Stimulated activated CD4-positive, alpha-beta T cell treated with anti-CD3 and anti-CD28 coated beads, Interleukin-2, amount 100 ng/mL, for 24 hours (primary cell): ENCODE measurements at places on chromosomes 11 and 22.
A peak's percentile ranks its signal among the peaks of the same experiment; 100 is the strongest.

- no peak for DNase-seq
These were observed 44.5 kb upstream of the CHRM4 start for GRCh38 chr11:46436113-46436512.

GRCh38 chr11:80031014-80031600, 590.3 kb upstream of the TENM4 start:
- no peak for DNase-seq

DNA sequence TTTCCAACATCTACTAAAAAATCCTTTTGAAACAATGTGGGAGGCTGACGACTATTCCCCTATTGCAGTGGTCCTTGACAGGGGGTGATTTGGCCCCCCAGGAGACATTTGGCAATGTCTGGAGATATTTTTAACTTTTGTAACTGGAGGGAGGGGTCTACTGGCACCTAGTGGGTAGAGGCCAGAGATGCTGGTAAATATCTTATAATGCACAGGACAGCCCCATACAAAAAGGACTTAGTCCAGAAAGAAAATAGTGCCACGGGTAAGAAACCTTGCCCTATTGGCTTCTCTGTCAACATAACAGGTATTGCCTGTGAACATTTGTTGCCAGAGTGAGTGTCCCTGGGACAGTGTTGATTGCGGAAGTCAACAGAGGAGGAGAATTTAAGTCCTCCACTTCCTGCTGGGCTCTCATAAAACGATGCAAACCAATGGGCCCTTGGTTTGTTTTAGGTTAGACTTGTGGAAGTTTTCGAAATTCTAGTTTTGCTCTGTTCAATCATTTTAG, 101.6 kb downstream of the MAML2 start:
- DNase-seq, result no peak

DNA sequence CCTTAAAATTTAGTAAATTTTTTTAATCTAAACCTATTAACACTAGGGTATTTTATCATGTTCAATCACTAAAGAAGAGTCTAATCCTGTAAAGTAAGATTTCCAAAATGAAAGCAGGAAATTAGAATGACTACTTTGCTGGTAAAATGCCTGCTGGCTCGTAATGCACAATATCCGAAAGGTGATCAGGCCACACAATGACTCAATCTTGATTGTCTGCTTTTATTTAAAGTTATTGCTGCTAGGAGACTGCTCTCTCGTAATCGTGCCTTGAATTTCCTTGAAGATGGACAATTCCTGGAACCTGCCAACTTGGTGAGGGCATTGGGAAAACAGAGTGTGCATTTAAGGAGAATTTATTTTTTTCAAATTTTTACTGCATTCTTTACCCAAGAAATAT, 1786.5 kb upstream of the RAG2 start:
- no peak for DNase-seq

GRCh38 chr11:57982776-57983175, 40.9 kb upstream of the OR9Q1 start:
- DNase-seq, result no peak

DNA sequence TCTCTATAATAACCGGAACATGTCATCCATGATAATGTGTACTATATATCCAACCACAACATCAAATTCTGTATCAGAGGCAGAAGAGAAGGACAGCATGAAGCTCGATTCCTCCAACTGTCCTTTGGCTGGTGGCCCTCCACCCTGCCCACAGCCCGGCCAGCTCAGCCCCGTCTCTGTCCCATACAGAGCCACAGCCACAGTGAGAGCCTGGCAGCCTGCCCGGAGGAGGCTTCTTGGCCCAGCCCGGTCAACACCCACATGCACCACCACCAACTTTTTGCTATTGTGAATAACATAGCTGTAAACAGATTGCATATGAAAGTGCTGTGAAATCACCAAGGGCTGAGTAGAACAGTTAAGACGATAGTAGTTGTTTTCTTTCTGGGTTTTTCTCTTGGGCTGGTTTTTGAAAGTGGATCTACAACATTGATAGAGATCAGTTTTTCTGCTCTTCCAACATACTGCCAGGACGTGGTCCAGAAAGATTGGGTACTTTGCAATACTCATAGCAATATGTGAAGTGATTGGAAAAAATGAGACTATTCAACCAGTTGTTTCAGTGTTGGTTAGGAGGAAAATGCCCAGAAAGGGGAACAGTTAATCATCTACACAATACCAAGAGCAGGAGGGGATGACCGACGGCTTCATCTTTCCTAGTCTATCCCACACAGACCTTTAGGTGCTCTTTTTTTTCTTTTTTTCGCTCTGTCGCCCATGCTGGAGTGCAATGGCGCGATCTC, 6.9 kb upstream of the TUBA8 start:
- DNase-seq, result peak; percentile 44

- DNase-seq, result no peak
These were observed 1203.3 kb downstream of the BRD1 start for GRCh38 chr22:48624401-48624800.

- DNase-seq, result no peak
These were observed 49.5 kb upstream of the PHF21B start for GRCh38 chr22:45059296-45059695.

- no peak for DNase-seq
These were observed 61.8 kb downstream of the SGSM3 start for GRCh38 chr22:40432157-40432556.

GRCh38 chr11:79430280-79430679, 10.6 kb downstream of the TENM4 start:
- DNase-seq, result no peak

GRCh38 chr11:76736773-76737495, 46.2 kb upstream of the TSKU start:
- no peak for DNase-seq

GRCh38 chr22:24066865-24067264, 55.8 kb downstream of the CABIN1 start:
- no peak for DNase-seq

- no peak for DNase-seq
These were observed 198.7 kb upstream of the LUZP2 start for GRCh38 chr11:24298146-24298545.

- no peak for DNase-seq
These were observed 44.1 kb downstream of the RSF1 start for GRCh38 chr11:77776455-77776854.

- DNase-seq, result no peak
These were observed 8.4 kb downstream of the VWA5A start for GRCh38 chr11:124123622-124124021.

GRCh38 chr22:23591846-23592245, 11.8 kb upstream of the IGLL1 start:
- no peak for DNase-seq

DNA sequence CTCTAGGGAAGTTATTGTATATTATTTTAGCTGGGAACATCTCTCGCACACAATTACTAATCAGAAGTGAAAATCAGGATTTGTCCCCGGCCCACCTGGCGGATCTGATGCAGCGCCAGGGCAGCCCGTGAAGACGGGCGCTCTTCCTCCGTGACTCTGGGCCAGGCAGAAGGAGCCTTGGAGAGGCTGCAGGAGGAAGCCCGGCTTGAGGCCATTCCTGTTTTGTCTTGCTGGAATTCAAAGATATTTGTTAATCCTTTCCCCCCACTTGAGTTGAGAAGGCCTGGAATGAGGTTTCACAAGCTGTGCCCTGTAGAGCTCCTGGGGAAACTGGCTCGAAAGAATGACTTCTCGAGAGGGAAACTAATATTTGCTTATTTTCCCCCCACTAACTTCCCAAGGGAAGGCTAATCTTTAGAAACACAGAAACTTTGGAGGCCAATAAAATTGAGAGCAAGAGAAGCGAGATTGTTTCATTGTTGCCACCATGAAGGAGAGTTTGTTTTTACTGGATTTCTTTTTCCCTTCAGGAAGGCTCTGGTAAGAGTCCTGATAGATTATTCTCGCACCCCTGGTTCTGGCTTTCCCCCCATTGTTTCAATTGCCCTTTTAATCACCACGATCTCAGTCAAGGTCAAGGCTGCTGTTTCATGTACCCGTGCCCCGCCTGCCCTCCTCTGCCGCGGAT, 92.8 kb upstream of the SEPTIN5 start:
- DNase-seq, result no peak

DNA sequence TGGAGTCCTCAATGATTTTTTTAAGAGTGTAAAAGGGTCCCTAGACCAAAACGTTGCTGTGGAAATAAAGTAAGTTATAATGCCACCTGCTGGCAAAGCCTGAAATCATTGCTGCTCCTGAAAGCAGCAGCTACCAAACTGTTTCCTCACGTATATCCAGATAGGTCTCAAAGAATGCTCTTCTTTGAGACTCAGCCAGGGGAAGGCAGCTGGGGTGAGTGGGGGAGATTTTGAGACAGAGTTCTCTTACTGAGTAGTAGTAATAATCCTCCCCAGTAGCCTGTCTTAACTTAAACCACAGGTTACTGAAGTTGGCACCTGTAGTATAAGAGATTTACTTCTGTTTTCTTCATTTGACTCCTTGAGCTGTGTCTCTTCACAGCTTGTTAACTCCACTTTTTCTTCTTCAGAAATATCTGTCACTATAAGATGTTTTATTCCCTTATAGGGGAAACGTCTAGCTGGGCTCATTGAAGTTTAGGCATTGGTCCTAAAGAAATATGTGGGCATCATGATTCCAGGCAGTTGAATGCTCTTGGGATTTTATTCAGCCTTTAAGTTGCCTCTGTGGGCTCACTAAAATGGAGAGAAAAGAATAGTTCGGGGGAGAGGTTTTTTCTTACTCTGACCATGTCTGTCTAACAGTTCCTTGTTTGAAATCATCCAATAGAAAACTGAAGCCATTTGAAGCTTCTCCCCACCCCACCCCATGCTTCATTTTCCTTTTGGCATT, 77.9 kb downstream of the BTBD10 start:
- peak; percentile 28 for DNase-seq
